ENCODE measurements at places on chromosomes 3 and 15.

DNA sequence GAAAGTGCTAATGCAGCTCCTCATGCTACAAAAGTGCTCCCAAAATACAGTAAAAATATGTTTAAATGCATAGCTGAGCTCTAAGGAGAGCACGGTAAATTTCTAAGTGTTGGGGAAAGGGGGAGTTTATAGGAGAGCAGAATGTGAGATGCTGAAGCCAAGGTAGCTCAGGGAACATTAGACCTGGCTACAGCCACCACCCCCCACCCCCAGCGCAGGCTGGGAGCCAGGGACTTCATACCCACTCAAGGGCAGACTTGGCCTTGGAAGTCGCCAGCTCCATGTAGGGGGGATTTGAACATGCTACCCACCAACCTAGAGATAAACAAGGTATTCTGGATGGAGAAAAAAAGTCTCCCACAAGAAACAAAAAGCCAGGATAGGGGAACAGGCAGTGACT is 142.2 kb downstream of the MEGF11 start:
- no peak for DNase-seq

DNA sequence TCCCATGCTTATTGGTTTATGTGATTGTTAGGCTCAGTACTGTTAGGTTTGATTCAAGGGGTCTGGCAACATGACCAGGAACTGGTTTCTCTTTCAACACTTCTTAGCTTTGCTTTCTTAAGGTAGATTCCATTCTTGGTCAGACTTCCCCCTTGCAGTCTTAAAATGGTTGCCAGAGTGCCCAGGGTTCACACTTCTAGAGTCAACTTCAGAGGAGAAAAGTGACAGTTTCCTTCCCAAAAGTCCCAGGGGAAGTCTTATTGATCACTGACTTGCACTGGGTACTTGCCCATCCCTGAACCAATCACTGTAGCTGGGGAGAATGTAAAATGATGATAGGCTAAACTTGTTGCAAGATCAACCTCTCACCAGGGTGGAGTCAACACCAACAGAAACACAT is 14.1 kb downstream of the MGLL start:
- no peak for DNase-seq

- no peak for DNase-seq
These were observed 361.6 kb upstream of the NR2F2 start for GRCh38 chr15:95968856-95969255.

DNA sequence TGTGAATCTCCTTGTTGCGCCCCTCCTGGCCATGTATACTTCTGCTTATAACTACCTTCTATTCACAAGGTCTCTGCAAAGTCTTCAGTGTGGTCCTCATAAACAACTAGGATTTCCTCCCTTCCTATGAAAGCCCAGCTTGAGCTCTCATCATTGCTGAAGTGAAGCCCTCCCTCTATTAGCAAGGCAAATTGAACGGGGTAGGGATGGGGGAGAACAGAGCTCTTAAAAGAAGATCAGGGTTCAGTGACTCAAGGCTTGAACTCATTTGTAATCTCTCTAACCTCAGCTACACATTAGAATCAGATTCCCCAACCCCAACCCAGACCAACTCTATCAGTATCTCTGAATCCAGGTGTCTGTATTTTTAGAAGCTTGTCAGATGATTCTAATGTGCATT is 88.3 kb upstream of the ST8SIA2 start:
- DNase-seq = no peak

DNA sequence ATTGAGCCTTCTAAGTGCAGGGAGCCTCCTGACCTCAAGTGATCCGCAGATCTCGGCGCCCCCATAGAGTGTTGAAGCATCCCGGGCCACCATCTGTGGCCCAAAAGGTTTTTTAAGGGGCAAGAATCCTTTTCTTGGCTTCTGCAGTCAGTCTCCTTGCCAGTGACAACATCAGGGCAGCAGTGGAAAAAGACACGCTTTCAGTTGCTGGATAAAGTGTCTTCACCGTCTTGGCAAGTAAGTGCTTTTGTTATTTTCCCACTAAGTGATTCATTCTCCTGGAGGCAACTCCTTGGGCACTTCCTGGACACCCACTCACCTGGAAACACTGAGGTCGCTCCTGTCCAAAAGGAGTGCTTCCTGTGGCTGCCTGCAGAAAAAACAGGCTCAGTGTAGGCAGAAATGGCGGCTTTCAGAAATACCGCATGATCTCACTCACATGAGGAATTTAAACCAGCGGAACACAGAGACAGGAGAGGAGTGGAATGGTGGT is 71.7 kb upstream of the ABHD2 start:
- no peak for DNase-seq

DNA sequence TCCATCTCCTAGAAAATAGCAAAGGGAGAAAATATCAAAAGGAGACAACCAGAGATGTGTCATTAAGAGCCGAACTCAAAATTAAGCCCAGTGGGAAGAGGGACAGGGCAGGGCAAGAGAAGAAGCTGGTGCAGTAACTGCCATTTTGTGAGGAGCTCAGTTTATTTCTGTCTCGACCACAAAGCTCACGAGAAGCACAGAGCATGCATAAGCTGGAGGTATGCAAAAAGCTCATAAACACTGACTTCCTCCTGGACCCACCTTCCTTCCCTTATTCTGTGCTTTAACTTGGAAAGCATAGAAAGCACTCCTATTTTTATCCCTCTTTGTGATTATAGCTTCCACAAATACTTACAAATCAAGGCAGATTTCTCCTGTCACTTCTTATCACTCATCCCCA is 81.3 kb downstream of the DGKG start:
- DNase-seq = no peak
